ENCODE measurements at places on chromosomes 7 and 10.

GRCh38 chr10:43264965-43265798 lies 1.7 kb downstream of the RASGEF1A start:
- DNase-seq: no peak

DNA sequence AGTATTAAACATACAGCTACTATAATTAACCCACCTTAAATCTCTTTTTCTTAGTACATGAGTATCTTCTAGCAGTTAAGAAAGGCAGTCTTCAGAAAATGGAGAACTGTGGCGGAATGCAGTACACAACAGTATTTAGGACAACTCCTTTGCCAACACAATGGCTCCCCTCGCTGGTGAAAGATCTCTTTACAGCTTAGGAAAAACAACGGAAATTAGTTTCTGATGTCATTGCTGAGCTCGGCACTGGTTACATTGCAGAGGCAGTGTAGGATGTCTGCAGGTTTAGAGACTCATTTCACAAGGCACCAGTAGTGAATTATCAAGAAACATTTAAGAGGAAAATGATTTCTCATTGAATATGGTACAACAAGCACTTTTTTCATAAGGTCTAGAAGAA lies 43.4 kb downstream of the GLRX3 start:
- peak; percentile 40 for DNase-seq

GRCh38 chr7:31475368-31475767 lies 38.5 kb upstream of the ITPRID1 start:
- no peak for DNase-seq

GRCh38 chr7:11416641-11417458 lies 415.1 kb downstream of the THSD7A start:
- no peak for DNase-seq

GRCh38 chr10:45532480-45532879 lies 140.1 kb downstream of the ZFAND4 start:
- no peak for DNase-seq

- DNase-seq: no peak
These were observed 54.9 kb downstream of the MET start for GRCh38 chr7:116726713-116727431.

DNA sequence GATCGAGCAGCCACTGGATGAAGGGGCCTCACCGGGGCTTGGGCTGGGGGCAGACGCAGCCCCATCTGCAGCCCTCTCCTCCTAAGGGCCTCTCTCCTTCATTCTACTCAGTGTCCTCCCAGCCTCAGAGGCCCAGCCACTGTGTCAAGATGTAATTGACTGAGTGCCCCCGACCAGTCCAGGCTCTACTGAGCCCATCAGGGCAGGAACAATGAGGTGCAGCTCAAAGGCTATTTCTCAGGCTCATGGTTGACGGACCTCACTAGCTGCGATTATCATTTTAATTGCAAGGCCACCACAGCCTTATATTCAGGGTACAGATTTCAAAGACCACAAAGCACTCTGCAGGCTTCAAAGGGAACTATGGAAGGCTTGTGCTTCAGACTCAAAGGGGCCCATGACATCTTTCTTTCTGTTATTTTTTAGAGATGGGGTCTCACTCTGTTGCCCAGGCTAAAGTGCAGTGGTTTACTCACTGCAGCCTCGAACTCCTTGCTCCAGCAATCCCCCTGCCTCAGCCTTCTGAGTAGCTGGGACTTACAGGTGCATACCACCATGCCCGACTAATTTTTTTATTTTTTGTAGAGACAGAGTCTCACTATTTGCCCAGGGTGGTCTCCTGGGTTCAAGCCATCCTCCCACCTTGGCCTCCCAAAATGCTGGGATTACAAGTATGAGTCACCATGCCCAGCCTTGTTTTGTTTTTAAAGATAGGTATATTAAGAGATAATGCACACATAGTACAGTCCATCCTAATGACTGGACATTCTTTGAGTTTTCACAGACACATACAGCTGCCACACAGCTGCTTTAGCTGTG lies 23.7 kb downstream of the SLC29A3 start:
- no peak for DNase-seq

GRCh38 chr10:44854693-44855350 lies 56.3 kb upstream of the TMEM72 start:
- no peak for DNase-seq

- DNase-seq: no peak
These were observed 9.2 kb upstream of the SVIL start for GRCh38 chr10:29643771-29644501.

- DNase-seq: no peak
These were observed 371.0 kb downstream of the SFMBT2 start for GRCh38 chr10:7039859-7040258.

DNA sequence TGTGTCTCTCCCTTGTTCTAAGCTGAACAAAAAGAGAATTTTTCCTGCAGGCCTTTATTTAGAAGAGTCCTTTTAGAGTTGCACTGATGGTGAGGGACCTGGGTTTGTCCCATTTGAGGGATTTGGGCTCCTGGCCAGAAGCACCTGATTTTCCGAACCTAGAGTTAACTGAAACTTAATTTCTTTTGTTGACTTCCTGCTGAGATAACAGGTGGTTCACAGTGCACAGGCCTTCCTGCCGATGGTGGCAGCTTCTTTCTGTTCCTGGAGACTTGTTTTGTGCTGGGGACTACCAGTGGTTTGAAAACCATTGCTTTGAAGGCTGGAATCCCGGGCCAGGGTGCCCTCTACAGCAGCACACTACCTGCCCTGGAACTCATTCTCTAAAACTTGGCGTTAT lies 99.2 kb downstream of the SUGCT start:
- no peak for DNase-seq

- no peak for DNase-seq
These were observed 500.8 kb downstream of the DNAJB6 start for GRCh38 chr7:157837561-157837960.

DNA sequence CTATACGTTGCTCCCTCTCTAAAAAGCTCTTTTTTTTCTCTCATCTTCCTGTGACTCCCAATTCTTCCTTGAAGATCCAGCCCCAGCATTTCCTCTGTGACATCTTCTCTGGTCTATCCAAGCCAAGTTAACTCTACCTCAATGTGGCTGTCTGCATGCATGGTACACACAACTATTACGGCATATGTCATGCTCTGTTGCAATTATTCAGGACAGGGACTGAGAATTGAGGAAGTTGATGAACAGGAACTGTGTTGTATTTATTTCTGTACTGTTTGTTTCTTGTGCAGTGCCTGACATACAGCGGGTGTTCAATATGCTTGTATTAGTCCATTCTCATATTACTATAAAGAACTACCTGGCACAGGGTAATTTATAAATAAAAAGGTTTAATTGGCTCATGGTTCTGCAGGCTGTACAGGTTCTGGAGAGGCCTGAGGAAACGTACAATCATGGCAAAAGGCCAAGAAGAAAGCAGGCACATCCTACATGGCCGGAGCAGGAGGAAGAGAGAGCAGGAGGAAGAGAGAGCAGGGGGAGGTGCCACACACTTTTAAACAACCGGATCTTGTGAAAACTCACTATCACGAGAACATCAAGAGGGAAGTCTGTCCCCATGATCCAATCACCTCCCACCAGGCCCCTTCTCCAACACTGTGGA lies 6.3 kb downstream of the TRPV5 start:
- DNase-seq: no peak

GRCh38 chr10:2081501-2081900 lies 344.2 kb upstream of the ADARB2 start:
- no peak for DNase-seq

DNA sequence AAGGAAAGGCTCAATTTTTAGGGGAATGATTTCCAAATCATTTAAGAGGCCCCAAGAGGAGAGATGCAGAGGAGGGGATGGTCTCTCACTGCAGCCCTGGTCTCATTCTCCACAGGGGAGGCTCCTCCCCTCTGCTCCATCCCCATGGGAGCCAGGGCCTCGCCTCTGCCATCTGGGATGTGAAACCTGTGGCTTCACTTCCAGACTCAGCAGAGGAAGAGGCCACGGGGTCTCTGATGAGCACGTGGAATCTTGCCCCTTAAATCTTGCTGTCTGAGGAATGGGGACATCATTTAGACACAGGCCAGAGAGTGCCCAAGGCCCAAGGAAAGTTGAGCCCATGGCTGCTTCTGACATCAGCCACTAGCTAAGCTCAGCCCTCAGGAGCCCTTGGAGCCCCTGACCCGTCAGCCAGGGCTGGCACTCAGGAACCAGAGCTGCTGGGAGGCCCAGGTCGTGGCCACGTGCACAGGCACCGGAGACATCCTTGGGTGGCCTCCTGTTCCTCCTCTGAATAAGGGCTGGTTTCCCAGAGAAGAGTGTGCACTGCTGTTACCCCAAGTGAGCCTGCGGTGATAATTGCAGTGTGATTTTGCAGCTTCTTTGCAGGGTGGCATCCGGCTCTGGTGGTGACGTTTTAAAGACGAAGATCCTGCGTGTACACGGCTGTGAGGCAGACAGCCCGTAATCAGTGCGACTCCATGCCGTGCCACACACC lies 50.5 kb downstream of the VIPR2 start:
- DNase-seq: no peak

DNA sequence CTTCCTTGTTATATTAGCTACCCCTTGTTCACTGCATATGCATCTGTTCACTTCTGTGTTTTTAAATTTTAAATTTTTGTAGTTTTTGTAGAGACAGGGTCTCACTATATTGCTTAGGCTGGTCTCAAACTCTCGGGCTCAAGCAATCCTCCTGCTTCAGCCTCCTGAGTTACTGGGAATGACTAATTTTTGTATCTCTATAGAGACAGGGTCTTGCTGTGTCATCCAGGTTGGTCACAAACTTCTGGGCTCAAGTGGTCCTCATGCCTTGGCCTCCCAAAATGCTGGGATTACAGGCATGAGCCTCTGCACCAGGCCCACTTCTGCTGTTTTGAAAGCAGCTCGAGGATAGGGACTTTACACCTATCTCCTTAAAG lies 64.6 kb downstream of the PRTFDC1 start:
- no peak for DNase-seq

- DNase-seq: peak; percentile 93
These were observed 123.4 kb downstream of the NEURL1 start for GRCh38 chr10:103616705-103617601.

GRCh38 chr10:74854610-74855009 lies 28.2 kb downstream of the KAT6B start:
- DNase-seq: no peak

DNA sequence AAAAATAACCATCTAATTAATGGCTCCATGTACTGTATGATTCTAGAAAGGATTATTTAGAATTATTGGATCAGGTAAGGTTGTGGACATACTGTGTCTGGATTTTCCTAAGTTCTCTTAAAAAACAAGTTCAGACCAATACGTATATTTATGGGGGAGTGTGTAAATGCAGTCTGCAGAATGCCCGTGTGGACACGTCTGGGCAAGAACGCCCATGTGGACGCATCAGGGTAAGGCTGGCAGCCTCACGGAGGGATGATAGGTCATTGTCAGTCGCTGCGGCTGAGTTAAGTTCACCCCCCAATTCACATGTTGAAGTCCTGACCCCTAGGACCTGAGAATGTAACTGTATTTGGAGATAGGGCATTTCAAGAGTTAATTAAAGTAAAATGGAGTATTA lies 160.0 kb upstream of the SHH start:
- no peak for DNase-seq

GRCh38 chr10:121080281-121080891 lies 229.2 kb downstream of the WDR11 start:
- no peak for DNase-seq

DNA sequence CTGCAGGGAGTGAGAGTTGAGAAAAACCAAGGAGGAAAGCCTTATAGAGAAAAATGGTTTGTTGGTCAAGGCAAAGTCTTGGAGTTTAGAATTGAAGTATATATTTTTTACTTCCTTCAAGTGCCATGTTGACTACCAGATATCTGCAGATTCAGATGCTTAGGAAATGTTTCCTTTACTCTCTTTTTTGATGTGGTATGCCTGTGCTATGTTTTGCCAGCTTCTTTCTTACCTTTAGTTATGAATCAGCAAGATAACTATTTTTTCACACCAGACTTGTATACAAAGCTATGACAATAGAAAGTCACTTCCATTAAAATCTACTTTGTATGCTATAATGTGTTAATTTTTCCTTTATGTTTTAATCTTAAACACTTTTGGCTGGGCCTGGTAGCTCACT lies 3.6 kb downstream of the R3HCC1L start:
- no peak for DNase-seq

GRCh38 chr7:18689551-18689950 lies 194.0 kb downstream of the HDAC9 start:
- no peak for DNase-seq

DNA sequence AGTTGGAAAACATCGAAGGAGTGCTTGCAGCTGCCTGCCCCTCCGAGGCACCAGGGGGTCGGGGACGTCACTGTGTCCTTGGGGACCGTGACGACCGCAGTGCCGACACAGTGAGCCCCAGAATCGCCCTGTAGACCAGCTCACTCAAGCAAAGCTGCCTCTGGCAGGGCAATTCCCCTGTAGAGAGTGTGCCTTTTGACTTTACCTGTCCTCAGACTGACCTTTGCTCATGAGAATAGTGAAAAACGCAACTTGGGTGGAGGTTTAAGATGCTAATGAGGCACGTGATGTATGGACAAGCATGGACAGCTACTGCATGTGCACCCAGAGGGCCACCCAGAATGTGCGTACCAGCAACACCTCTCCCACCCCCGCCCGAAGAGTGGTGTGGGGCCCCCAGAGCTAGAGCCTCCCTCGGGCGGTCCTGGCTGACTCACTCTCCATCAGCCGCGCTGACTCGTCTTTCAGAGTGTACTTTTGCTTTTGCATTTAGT lies 271.9 kb downstream of the ADARB2 start:
- DNase-seq: no peak

- DNase-seq: no peak
These were observed 57.7 kb upstream of the KCNIP2 start for GRCh38 chr10:101901340-101901739.

DNA sequence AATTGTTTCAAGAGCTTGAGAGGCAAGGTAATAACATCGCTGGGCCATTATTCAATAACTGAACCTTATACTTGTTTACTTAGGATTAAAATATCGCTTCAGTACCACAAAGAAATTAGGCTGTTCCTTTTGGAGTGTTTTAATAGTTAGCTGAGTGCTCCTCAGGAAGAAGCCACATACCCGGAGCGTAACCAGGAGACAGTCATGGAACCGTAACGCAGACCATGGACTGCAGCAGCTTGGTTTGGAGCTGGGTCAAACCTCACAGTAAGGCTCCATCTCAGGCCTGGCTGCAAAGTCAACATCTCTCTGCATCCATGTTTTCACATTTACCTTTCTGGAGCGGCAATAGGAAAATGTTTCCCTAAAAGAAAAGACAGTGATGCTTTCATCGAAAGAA lies 599.0 kb downstream of the TNS3 start:
- no peak for DNase-seq

DNA sequence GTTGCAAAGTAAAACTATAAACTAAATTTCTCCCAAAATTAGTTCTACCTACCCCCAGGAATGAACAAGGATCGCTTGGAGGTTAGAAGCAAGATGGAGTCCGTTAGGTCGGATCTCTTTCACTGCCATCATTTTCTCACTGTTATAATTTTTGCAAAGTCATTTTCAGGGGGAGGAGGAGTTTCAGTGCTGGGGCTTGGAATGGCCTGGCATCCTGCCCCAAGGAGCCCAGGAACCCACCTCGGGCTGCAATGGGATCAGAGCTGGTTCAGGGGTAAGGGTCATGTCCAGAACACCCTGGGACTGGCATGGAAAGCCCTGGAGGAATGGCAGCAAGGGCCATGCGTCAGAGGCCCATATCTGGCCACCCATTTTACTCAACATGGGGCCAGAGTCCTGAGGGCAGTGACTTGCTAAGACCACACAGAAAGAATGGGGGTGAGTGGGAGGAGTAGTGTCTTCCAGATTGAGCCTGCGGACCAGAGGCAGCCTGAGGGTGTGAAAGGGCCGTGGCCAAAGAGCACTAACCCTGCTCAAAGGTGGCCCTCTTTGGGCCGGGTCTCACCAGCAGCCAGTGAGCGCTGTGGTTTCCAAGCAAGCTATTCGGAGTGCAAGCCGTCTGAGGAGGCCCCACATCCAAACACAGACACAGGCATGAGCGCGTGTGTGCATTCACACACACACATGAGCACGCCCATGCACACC lies 31.8 kb downstream of the GPRIN2 start:
- peak; percentile 75 for DNase-seq
